ENCODE measurements at places on chromosomes 2 and 18. TPM values are rescaled to one million over a fixed set of nuclear protein-coding genes. Genes with fewer than 3 reads are reported as not detected.

The NT5DC4 gene
- 2.8 TPM for total RNA-seq

DNA sequence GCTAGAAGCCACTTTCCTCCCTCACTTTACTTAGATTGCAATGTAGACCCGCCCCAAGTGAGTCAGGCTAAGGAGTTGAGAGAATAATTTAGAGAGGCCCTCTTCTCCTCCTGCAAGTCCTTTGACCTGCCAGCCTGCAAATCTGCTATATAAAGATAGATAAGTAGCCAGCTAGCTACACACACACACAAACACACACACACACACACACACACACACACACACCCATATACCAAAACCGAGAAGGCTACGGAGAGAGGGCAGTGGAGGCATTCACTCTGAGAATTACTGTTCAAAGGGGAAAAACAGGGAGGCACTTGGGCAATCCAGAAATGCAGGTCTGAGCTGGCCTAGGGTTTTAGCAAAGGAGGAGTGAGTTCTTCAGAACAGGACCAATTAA, 23.0 kb upstream of the SMAD7 start:
- DNase-seq = no peak
- peaks cover 4% of the 10 kb centered on the region for H3K4me1 ChIP-seq
- H3K36me3 ChIP-seq = no peaks in the 10 kb centered on the region
- no peak overlapping the region for H3K27ac ChIP-seq

The GLI2 gene
- 21.4 TPM for total RNA-seq

- H3K4me1 ChIP-seq = no peaks in the 10 kb centered on the region
- no peak overlapping the region for H3K27ac ChIP-seq
- no peaks in the 10 kb centered on the region for H3K36me3 ChIP-seq
- no peak for DNase-seq
- H3K27me3 ChIP-seq = no peaks in the 10 kb centered on the region
- H3K4me3 ChIP-seq = peak overlapping the region; percentile 52
Observed at GRCh38 chr2:218959761-218960308, 369 bp downstream of the CDK5R2 start.

GRCh38 chr18:37422116-37422515, 143.5 kb downstream of the CELF4 start:
- no peaks in the 10 kb centered on the region for H3K27me3 ChIP-seq
- no peaks in the 10 kb centered on the region for H3K36me3 ChIP-seq
- H3K27ac ChIP-seq = no peak overlapping the region
- H3K4me1 ChIP-seq = no peaks in the 10 kb centered on the region

The PARD6G gene
- total RNA-seq = 5.3 TPM

DNA sequence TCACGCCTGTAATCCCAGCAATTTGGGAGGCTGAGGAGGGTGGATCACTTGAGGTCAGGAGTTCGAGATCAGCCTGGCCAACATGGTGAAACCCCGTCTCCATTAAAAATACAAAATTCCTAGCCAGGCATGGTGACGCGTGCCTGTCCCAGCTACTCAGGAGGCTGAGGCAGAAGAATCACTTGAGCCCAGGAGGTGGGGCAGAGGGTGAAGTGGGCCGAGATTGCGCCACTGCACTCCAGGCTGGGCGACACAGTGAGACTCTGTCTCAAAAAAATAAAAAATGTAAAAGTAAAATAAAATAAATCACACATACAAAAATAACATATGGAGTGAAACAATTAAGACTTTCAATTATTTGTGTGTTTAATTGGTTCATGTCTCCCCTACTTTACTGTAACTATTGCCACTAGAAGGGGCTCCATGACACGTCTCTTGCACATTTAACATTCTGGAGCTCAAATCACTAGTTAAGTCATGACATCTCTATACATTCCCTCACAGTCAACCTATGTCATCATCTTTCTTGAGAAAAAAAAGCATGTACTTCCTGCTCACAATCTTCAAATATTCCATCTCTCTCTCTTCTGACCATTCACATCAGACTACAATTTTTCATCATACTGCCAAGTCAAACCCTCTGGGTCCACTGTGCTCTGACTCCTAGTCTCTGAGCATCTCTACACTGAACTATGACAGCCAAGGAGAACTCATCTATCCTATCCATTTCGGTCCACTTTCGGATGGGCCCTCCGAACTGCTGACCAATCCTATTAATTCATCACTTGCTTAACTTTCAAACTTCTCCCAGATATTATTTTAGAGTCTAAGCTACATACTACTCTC, 6.7 kb downstream of the GFPT1 start:
- H3K27ac ChIP-seq = no peak overlapping the region
- no peaks in the 10 kb centered on the region for H3K36me3 ChIP-seq
- H3K4me1 ChIP-seq = peaks cover 4% of the 10 kb centered on the region
- DNase-seq = no peak
- no peak overlapping the region for H3K4me3 ChIP-seq

- H3K4me1 ChIP-seq = no peaks in the 10 kb centered on the region
- no peak for DNase-seq
- no peaks in the 10 kb centered on the region for H3K27me3 ChIP-seq
- H3K27ac ChIP-seq = no peak overlapping the region
Observed at GRCh38 chr2:142323206-142323605, 192.4 kb upstream of the LRP1B start.

GRCh38 chr18:9842448-9842847, 43.3 kb upstream of the TXNDC2 start:
- no peak overlapping the region for H3K4me3 ChIP-seq
- no peak overlapping the region for H3K27ac ChIP-seq
- H3K4me1 ChIP-seq = peaks cover 12% of the 10 kb centered on the region
- DNase-seq = no peak

DNA sequence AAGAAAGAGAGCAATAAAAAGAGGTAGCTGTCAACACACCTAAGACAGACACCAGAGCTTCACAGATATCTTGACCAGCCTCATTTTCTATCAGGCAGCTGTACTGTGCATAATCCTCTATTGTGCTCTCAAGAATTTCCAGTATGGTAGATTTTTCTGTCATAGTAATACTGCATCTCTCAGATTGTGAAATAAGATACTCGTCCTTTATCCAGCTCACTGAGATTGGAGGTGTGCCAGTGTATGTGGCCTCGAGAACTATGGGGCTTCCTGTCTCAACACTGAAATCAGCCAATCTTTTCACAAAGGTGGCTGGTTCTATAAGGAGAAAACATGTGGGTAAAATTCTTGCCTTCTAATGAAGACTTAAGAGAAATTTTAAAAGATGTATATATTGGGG, 88.9 kb downstream of the TTN start:
- no peaks in the 10 kb centered on the region for H3K27me3 ChIP-seq
- no peak overlapping the region for H3K4me3 ChIP-seq
- no peak overlapping the region for H3K27ac ChIP-seq
- no peaks in the 10 kb centered on the region for H3K36me3 ChIP-seq

- no peaks in the 10 kb centered on the region for H3K4me1 ChIP-seq
- H3K4me3 ChIP-seq = no peak overlapping the region
- no peak for DNase-seq
- H3K27me3 ChIP-seq = no peaks in the 10 kb centered on the region
- no peak overlapping the region for H3K27ac ChIP-seq
Observed at GRCh38 chr2:170321526-170321925, 143.6 kb downstream of the MYO3B start.

The TUBA3E gene
- total RNA-seq = 129 TPM

- no peaks in the 10 kb centered on the region for H3K27me3 ChIP-seq
- no peak overlapping the region for H3K4me3 ChIP-seq
- DNase-seq = no peak
Observed at GRCh38 chr2:47666332-47666731, 116.6 kb upstream of the MSH6 start.

- H3K27me3 ChIP-seq = no peaks in the 10 kb centered on the region
- no peak for DNase-seq
- H3K36me3 ChIP-seq = no peaks in the 10 kb centered on the region
- no peaks in the 10 kb centered on the region for H3K4me1 ChIP-seq
Observed at GRCh38 chr2:203934711-203935438, 1.7 kb upstream of the ICOS start.

The CCBE1 gene
- total RNA-seq = 1.8 TPM

DNA sequence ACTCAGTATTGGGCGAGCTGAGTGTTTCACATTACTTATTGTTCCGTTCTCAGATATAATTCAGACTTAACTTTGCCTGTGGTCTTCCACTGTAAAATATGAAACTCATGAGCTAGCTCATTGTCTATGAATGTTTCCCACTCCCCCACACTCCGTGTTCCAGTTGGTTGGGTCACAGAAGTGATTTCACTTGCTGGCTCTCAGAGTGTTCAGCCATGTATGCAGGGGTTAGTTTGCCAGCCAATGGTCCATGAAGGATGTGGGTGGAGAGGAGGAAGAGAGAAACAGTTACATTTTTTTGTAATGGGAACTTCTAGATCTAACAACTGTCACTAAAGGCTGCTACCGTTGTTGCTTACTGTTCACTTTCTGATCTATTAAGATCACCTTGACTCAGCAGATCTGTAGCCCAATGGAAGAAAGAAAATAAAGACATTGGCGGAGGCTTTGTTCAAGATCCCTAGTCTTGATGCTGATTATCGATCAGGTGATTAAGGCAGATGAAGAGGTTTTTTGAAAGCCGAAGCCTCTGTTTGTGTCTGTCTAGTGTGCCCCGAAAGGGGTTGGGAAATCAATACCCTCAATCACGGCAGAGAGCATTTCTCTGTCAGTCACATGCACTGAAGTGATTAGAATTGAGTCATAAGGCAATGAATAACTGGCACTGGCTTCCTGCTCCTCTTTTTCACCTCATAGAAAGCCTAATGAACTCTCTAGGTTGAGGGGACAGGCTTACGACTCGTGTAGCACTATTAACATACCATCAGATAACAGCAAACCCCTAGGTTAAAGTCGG, 279.7 kb upstream of the FIGN start:
- H3K4me1 ChIP-seq = no peaks in the 10 kb centered on the region
- H3K36me3 ChIP-seq = no peaks in the 10 kb centered on the region
- no peak overlapping the region for H3K4me3 ChIP-seq
- no peak for DNase-seq
- no peaks in the 10 kb centered on the region for H3K27me3 ChIP-seq

The STON1 gene
- total RNA-seq = 5.1 TPM

The UGT1A9 gene
- total RNA-seq = not detected

DNA sequence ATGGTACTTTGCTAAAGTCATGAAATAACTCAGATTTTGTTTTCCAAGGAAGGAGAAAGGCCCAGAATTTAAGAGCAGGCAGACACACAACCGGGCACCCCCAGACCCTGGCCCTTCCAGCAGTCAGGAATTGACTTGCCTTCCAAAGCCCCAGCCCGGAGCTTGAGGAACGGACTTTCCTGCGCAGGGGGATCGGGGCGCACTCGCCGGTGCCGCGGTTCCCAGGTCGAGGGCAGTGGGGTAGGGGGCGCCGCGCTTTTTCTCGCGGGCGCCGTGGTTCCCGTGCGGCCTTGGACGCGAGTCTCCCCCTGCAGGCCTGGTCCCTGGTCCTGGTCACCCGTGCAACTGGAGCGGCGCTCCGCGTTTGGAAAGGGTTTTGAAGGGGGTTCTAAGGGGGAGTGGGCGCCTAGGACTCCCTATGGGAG, 1.2 kb downstream of the ZNF236 start:
- H3K36me3 ChIP-seq = no peaks in the 10 kb centered on the region
- H3K27ac ChIP-seq = peak overlapping the region; percentile 96
- no peaks in the 10 kb centered on the region for H3K27me3 ChIP-seq
- DNase-seq = no peak

DNA sequence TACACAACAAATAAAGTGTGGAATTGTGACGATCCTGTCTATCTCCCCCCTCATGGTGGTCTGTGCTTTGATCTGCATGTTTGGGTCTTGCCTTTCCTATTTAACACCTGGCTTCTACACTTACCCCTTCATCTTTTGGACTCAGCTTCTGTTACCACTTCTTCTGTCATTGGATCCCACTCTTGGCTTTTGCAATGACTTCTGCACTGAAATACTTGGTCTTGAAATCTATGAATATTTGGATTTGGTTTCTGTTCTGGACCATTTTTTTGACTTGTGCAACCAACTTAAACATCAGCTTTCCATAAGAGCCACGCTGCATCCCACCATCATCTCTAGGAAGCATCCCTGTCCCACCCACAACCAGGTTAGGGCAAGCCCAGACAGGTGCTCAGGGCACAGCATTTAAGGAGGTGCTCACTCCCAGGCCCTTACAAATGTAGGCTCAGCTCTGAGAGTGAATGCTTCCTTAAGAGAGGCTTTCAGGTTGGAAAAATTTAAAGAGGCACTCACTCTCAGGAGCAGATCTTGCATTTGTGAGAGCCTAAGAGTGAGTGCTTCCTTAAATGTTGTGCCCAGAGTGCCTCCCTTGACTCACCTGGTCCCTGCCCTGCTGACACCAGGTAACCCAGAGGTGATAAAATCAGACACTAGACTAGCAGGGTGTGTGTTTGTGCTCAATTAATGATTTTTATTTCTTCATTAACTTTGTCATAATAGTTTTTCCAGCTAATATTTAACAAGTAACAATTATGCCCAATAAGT, 124.5 kb upstream of the SH3BP4 start:
- peaks cover 20% of the 10 kb centered on the region for H3K4me1 ChIP-seq
- H3K27me3 ChIP-seq = no peaks in the 10 kb centered on the region
- H3K36me3 ChIP-seq = no peaks in the 10 kb centered on the region
- H3K4me3 ChIP-seq = no peak overlapping the region
- no peak overlapping the region for H3K27ac ChIP-seq

DNA sequence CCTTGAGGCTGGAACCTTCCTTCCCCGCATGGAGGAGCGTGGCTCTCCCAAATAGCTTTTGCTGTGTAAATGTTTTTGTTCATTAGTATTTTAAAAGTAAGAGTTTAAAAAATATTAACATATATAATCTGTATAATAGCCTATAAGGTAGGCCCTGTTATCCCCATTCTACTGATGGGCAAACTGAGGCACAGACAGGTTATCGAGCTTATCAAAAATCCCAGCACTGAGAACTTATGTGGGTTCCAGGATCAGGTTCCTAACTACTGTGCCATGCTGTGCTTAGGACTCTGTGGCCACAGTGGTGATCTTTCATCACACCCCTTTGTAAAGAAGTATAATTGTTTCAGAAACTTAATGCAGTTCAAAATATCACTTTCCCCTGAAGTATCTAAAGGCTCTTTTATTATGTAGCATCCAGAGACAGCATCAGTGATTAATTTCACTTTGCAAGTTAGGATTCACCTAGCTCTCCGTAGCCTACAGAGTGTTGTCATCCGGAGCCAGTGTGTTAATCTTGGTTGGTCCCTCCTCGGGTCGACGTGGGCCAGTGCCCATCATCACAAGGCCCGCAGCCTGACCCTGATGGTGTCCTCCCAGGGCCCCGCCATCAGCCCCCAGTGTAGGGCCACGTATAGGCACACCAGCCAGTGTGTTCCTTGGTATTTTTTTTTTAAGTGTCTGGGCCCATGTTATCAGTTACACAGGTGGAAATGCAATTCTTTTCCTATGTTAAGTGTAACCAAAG, 28.7 kb downstream of the CABLES1 start:
- no peak overlapping the region for H3K4me3 ChIP-seq
- no peaks in the 10 kb centered on the region for H3K36me3 ChIP-seq
- H3K27me3 ChIP-seq = no peaks in the 10 kb centered on the region
- no peak for DNase-seq
- no peak overlapping the region for H3K27ac ChIP-seq
- no peaks in the 10 kb centered on the region for H3K4me1 ChIP-seq

All from testis (tissue), 5 donors.